ENCODE measurements at places on chromosomes 2 and 18.

DNA sequence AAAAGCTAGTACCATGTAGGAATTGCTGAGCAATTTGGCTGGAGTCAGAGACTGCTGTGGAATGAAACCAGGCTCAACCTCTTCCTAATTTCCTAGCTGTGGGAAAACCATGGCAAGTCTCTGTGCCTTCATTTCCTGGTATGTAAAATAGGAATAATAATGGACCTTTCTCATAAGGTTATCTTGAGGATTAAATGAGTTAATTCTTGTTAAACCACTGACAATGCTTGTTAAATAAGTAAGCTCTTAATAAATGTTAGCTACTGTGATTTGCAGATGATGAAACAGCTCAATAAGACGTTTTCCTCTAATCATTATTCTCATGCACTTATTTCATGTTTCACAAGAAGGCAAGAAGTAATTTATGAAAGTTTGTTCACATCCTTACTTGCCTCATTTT, 346.7 kb downstream of the RND3 start:
- DNase-seq: peak; percentile 19

DNA sequence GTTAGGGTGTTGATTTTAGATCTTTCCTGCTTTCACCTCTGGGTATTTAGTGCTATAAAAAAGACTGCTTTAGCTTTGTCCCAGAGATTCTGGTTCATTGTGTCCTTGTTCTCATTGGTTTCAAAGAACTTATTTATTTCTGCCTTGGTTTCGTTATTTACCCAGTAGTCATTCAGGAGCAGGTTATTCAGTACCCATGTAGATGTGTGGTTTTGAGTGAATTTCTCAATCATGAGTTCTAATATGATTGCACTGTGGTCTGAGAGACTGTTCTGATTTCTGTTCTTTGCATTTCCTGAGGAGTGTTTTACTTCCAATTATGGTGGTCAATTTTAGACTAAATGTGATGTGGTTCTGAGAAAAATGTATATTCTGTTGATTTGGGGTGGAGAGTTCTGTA, 167.1 kb upstream of the KYNU start:
- DNase-seq: no peak

DNA sequence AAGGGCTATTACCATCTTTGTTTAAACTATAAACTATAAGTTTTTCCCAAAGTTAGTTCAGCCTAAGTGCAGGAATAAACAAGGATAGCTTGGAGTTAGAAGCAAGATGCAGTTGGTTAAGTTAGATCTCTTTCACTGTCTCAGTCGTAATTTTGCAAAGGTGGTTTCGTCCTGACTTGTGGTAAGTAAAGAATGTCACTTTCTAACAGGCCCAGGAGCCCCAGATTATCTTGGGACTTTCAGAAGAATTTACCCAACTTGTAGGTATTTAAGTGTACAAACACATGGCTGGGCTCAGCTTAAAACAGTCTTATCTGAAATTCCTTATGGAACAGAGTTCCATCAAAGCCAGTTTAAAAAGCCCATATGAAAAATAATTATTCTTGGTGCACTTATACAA, 18.3 kb upstream of the FAM98A start:
- no peak for DNase-seq

DNA sequence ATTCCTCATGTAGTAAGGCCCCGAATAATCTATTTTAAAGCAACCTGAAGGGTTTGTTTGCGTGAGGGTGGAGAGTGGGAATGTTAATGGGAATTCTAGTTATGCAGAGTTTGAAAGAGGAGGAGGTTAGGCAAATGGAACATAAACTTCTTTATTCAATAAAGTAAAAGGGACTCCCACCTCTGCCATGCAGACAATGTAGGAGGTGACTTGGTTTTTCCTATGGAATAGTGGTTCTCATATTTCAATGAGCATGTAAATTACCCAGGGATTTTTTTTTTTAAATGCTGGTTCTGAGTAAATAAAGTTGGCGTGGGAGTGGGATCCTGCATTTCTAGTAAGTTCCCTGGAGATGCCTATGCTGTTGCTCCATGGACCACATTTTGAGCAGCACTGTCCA, 367.9 kb downstream of the THSD7B start:
- peak; percentile 2 for DNase-seq

GRCh38 chr2:28252311-28252710, 140.3 kb upstream of the FOSL2 start:
- no peak for DNase-seq

DNA sequence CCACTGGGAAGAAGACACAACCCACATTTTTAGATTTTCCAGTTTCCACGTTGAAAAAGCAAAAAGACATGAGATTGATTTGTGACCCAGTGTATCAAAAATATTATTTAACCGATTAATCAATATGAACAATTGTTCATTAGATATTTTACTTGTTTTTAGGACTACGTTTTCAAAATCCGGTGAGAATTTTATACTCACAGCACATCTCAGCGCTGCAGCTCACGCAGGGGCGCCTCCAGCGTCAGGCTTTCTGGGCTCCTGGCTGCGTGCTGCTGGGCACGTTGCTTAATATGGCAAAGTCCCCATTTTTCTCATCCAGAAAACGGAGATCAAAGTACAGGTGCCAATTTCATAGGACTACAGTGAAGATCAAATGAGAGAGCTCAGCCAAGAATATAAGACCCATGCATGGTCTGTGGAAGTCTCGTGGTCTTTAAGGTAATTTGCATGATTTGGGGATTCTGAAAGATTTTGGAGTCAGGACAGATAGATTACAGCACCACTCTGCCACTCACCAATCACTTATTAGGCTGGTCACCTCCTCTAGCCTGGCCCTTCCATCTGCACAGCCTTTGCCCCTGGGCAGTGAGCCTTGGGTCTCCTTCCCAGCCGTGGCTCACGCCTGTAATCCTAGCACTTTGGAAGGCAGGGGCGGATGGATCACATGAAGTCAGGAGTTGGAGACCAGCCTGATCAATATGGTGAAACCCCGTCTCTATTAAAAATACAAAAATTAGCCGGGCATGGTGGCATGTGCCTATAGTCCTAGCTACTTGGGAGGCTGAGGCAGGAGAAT, 36.2 kb downstream of the PTPN18 start:
- peak; percentile 49 for DNase-seq

- DNase-seq: no peak
Measured at GRCh38 chr2:222813177-222813843, 47.5 kb upstream of the ACSL3 start.

GRCh38 chr18:8657873-8658470, 47.4 kb upstream of the MTCL1 start:
- DNase-seq: peak; percentile 91
